A549 treated with DMSO at 1 μM for 4 hours (cell line): ENCODE measurements at places on chromosomes 4 and X. TPM values are rescaled to one million over a fixed set of nuclear protein-coding genes. Genes with fewer than 3 reads are reported as not detected.

The HS3ST1 gene
- total RNA-seq, result 0.30 to 0.64 TPM (median 0.49 TPM) in 5 replicates

The ODAM gene
- total RNA-seq, result not detected in 5 replicates

The SPARCL1 gene
- not detected in 5 replicates for total RNA-seq

The SERPINA7 gene
- not detected in 5 replicates for total RNA-seq

The TMSB15A gene
- total RNA-seq, result 0.15 to 1.1 TPM (median 0.71 TPM) in 5 replicates

The CACNA1F gene
- not detected in 5 replicates for total RNA-seq

The BTK gene
- total RNA-seq, result 0.14 to 0.26 TPM (median 0.18 TPM) in 4 of 5 replicates, not detected in the other
